ENCODE measurements at places on chromosomes 6 and 20.

DNA sequence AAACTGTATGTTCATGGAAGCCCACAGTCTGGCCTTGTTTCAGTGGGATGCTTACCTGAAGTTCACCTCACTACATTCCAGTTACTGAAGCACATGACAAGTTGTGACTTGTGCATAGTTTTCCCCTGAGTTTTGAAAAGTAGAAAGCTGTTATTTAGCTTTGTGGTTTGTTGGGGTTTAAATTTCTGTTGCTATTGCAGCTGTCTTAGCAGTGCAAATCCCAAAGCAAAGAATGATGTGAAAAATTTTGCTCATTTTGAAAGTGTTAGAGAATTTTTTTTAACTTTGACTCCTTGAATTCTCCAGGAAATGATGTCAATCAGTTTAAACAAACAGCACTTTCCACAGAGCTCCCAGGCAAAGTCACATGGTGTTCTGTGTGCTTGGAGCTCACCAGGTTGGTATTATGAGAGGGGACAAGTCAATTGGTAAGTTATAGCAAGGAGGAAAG, 268.4 kb downstream of the ADGRG6 start:
- no peaks in the 10 kb centered on the region for H3K36me3 ChIP-seq

- H3K4me3 ChIP-seq = peak within 1 kb of the TSS; percentile 95
- peak within 1 kb of the TSS; percentile 92 for H3K27ac ChIP-seq
- no peak for DNase-seq
- peaks cover 16% of the 10 kb centered on the region for H3K4me1 ChIP-seq
- H3K36me3 ChIP-seq = peaks cover 20% of the 10 kb centered on the region
- H3K27me3 ChIP-seq = no peaks in the 10 kb centered on the region
Measured at GRCh38 chr6:33298773-33299236, at the start of gene RGL2. Gene RGL2, minus strand, starts transcription at chr6:33298942. Its CDS starts 332 bp downstream, at chr6:33298610.

DNA sequence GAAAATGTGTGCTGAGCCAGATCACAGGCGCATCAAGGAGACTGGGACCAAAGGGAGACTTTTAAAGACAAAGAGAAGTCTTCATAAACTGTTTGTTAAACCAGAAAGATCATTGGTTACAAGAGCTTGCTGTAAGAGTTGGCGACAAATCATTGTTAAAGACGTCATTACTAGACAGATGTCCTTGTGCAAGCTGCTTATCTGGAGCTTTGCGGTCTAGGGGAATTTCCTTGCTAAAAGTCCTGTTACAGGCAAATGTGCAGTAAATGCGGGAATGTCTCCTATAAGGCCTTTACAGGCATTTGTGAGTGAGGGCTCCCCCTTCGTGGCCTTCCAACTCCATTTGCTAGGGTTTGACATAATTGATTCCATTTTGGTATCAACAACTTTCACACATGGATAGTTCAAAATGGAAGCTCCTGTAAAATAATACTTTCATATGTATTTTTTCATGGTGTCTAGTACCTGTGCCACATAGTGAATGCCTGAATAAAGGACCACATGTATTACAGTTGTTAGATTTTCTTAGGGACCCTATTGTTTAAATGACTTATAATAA, 362.4 kb downstream of the UTRN start:
- no peak for DNase-seq
- no peaks in the 10 kb centered on the region for H3K36me3 ChIP-seq
- H3K4me3 ChIP-seq = no peak overlapping the region
- no peaks in the 10 kb centered on the region for H3K27me3 ChIP-seq
- H3K4me1 ChIP-seq = no peaks in the 10 kb centered on the region

DNA sequence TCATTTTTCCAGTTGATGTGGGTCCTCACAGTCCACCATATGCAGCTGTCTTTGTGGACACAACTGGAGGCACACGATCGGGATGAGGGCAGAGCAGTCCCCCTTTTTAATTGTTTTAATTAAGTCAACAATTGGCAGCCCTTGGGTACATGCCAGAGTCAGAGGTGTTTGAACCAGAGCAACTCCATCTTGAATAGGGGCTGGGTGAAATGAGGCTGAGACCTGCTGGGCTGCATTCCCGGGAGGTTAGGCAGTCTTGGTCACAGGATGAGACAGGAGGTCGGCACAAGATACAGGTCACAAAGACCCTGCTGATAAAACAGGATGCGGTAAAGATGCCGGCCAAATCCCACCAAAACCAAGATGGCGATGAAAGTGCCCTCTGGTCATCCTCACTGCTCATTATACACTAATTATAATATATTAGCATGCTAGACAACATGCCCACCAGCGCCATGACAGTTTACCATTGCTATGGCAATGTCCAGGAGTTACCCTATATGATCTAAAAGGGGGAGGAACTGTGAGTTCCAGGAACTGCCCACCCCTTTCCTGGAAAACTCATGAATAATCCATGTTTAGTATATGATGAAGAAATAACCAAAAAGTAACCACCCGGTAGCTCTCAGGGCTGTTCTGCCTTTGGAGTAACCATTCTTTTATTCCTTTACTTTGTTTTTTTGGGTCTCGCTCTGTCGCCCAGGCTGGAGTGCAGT, 31.8 kb upstream of the BLCAP start:
- no peaks in the 10 kb centered on the region for H3K27me3 ChIP-seq
- H3K4me1 ChIP-seq = peaks cover 22% of the 10 kb centered on the region
- H3K4me3 ChIP-seq = no peak overlapping the region
- peak overlapping the region; percentile 14 for H3K27ac ChIP-seq

DNA sequence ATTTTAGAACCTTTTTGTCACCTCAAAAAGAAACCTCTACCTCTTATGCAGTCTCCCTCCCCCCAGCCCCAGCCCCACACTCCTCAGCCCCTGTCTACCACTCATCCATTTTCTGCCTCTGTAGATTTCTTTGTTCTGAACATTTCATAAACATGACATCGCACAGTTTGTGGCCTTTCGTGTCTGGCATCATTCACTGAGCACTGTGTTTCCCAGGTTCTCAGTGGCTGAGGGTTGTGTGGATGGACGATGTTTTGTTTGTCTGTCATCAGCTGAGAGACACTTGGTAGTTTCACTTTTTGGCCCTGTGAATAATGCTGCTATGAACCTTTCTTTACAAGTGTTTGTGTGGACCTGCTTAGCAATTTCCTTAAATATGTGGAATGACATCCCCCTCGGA, 64.5 kb downstream of the FAM120B start:
- no peaks in the 10 kb centered on the region for H3K27me3 ChIP-seq
- DNase-seq = no peak
- H3K4me3 ChIP-seq = no peak overlapping the region
- peaks cover 4% of the 10 kb centered on the region for H3K4me1 ChIP-seq
- H3K27ac ChIP-seq = no peak overlapping the region
- peaks cover 3% of the 10 kb centered on the region for H3K36me3 ChIP-seq

GRCh38 chr6:31403283-31404060, at the start of gene MICA:
Gene MICA, plus strand, starts transcription at chr6:31403595. Its CDS starts 38 bp downstream, at chr6:31403633.
- peak within 1 kb of the TSS; percentile 85 for H3K4me3 ChIP-seq
- DNase-seq = peak; percentile 45
- peaks cover 18% of the 10 kb centered on the region for H3K4me1 ChIP-seq
- peak within 1 kb of the TSS; percentile 59 for H3K27ac ChIP-seq

- H3K27ac ChIP-seq = no peak overlapping the region
- no peaks in the 10 kb centered on the region for H3K36me3 ChIP-seq
- H3K4me1 ChIP-seq = peaks cover 8% of the 10 kb centered on the region
- no peak for DNase-seq
Measured at GRCh38 chr20:38673725-38674091, 50.6 kb upstream of the SLC32A1 start.

DNA sequence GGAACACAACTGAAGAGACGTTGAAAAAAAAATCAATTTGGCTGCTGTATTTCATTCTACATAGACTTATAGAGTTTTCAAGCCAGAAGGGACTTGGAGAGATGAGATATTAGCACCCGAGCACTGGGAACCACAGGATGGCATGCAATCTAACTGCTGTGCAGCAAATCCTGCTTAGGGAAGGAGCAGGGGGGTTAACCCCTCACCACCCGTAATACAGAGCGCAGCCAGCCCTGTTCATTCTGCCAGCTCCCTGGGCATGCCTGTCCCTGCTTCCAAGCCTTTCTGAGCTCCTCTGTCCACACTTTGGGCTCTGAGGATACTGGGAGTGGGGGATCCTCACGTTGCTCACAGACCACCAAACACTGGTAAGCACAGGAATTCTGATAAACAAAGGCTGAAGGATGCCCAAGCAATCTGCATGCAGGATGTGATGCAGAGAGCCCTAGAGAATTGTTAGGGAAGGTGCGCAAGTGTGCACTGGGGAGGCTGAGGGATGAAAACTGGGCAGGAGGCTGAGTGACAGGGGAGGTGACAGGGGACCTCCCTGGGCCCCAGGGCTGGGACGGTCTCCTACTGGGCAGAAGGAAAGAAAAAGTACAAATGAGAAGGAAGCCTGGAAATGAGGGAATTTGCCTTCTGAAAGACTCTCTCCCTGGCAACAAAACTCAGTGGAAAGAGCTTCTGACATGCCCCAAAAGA, 34.0 kb downstream of the CPNE5 start:
- no peaks in the 10 kb centered on the region for H3K27me3 ChIP-seq
- H3K27ac ChIP-seq = no peak overlapping the region
- no peak for DNase-seq

DNA sequence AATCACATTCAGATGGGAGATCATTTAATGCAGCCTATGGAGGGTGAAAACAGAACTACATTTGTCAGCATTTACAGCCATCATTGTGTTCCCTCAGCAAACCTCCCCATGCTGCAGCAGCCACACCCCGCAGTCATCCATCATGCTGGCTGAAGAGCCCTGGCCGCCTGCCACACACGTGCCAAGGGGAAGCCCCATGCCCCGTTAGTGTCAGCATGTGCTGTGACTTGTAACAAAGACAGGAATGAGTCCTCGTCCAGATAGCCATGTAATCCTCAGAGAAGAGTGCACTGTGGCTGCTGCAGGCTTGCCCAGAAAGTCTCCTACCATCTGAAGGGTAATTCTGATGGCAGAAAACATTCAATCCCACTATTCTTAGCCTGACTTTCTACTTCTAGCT, 1097.8 kb downstream of the KIF16B start:
- DNase-seq = no peak
- no peak overlapping the region for H3K4me3 ChIP-seq
- H3K36me3 ChIP-seq = no peaks in the 10 kb centered on the region
- no peaks in the 10 kb centered on the region for H3K27me3 ChIP-seq

DNA sequence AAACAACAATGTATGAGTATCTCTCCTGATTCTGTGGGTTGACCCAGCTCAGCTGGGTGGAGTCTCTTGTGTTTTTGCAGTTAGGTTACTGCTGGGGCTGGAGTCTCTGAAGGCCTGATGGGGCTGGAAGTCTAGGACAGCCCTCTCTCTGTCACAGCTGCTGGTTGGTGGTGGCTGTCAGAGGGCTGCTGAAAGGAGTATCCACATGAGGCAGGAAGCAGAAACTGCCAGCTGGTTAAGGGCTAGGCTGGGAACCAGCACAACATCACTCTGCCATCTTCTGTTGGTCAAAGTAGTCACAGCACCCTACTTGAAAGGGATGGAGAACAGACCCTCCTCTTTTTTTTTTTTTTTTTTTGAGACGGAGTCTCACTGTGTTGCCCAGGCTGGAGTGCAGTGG, 10.0 kb upstream of the PACSIN1 start:
- H3K27me3 ChIP-seq = no peaks in the 10 kb centered on the region
- no peaks in the 10 kb centered on the region for H3K36me3 ChIP-seq
- H3K27ac ChIP-seq = no peak overlapping the region
- no peak overlapping the region for H3K4me3 ChIP-seq

GRCh38 chr6:72559067-72559466, 62.8 kb upstream of the KCNQ5 start:
- H3K36me3 ChIP-seq = no peaks in the 10 kb centered on the region

DNA sequence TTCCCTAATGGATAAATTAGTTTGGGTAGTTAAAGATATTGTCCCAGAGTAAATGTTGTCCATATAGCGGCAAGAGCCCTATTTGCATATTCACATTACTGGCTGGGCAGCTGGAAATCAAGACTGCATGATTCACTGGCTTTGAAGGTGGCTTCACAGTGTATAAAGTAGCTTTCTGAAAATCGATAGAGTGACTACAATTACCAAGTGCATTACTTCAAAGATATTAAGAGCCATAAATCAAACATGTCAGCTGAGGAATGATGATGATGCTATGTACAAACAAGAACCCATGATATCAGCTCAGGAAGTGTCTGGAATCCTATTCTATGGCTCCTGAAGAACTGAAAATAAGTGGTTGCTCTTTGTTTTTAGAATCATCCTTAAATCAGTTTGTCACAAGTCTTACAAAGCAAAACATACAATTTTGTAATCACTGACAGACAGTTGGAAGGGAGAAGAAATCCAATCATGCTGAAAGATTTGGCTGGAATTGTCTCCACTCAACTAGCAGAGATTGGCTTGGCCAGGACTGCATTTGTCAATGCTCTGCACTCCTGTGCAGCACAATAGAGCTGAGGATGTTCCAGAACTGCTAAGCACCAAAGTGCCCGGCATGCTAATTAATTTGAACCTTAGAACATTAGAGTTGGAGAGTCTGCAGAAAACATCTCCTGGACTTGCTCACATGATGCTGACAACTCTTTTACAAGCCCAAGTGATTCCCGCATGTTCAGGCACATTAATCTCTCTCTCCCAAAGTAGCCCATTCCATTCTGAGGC, 77.9 kb upstream of the B3GAT2 start:
- H3K4me3 ChIP-seq = no peak overlapping the region
- H3K27ac ChIP-seq = no peak overlapping the region
- H3K27me3 ChIP-seq = no peaks in the 10 kb centered on the region
- DNase-seq = no peak

GRCh38 chr6:121158438-121158837, 175.8 kb downstream of the TBC1D32 start:
- no peak overlapping the region for H3K27ac ChIP-seq
- H3K36me3 ChIP-seq = peaks cover 6% of the 10 kb centered on the region
- no peaks in the 10 kb centered on the region for H3K27me3 ChIP-seq
- no peak for DNase-seq
- H3K4me1 ChIP-seq = no peaks in the 10 kb centered on the region
- no peak overlapping the region for H3K4me3 ChIP-seq

- no peaks in the 10 kb centered on the region for H3K27me3 ChIP-seq
- H3K27ac ChIP-seq = no peak overlapping the region
- peaks cover 37% of the 10 kb centered on the region for H3K36me3 ChIP-seq
- no peaks in the 10 kb centered on the region for H3K4me1 ChIP-seq
- no peak overlapping the region for H3K4me3 ChIP-seq
Measured at GRCh38 chr20:37244572-37244957, 17.0 kb downstream of the GHRH start.

DNA sequence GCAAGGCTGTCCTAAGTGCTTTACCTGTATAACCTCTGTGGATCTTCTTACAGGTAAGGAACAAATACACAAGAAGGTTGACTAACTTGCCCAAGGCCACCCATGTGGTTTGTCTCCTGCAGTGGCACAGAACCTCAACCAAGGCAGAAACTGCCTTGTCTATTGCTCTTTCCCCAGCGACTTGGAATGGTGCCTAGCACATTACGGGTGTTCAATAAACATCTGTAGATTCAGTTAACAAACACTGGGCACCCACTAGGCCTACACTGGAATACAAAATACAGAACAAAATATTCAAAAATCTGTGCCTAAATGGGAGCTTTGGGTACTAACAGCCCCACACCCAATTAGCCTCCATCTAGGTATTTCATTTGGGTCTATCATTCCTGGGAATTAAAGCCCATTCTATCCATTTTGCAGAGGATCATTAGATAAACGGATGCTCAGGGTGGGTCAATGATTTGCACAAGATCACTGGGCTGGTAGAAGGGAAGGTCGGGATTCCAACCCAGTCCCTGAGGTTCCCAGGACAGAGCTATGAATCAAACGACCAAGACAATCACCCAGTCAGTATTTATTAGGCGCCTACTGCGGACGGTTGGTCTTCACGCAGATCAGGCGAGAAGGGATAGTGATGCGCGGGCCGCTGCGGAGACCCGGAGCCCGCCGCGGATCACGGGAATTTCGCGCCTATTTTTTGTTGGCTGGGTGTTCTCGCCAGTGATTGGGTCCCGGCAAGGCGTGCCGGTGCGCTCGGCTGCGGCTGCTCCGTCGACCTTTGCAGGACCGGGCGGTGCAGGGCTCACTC, at the start of gene STK35:
TSS of gene STK35 (plus strand) at position 771 of the 808 bp plus-strand sequence. CDS start 55 bp downstream, outside the sequence.
- H3K36me3 ChIP-seq = peaks cover 4% of the 10 kb centered on the region
- H3K27ac ChIP-seq = peak within 1 kb of the TSS; percentile 98
- peaks cover 19% of the 10 kb centered on the region for H3K4me1 ChIP-seq
